ENCODE measurements at places on chromosomes 12 and 14.

GRCh38 chr12:54229624-54230212 lies 40.9 kb upstream of the SMUG1 start:
- DNase-seq = no peak

- no peak for DNase-seq
Observed at GRCh38 chr12:27498761-27499160, 25.2 kb upstream of the PPFIBP1 start.

GRCh38 chr12:32450768-32451167 lies 51.4 kb downstream of the FGD4 start:
- DNase-seq = no peak

DNA sequence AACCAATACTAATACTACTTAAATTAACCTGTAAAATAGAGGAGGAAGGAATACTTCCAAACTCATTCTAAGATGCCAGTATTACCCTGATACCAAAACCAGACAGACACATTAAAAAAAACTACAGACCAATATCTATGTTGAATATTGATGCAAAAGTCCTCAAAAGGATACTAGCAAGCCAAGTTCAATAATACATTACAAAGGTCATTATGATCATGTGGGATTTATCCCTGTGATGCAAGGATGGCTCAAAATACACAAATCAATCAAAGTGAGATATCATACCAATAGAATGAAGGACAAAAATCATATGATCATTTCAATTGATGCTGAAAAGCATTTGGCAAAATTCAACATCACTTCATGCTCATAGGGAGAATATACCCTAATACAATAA lies 97.2 kb upstream of the ATXN7L3B start:
- DNase-seq = no peak

GRCh38 chr14:66530526-66530925 lies 22.6 kb downstream of the GPHN start:
- no peak for DNase-seq

- DNase-seq = no peak
Observed at GRCh38 chr12:67991158-67991557, 1.9 kb downstream of the IFNG-AS1 start.

- DNase-seq = no peak
Observed at GRCh38 chr14:60657456-60658210, 8.4 kb upstream of the SIX1 start.

DNA sequence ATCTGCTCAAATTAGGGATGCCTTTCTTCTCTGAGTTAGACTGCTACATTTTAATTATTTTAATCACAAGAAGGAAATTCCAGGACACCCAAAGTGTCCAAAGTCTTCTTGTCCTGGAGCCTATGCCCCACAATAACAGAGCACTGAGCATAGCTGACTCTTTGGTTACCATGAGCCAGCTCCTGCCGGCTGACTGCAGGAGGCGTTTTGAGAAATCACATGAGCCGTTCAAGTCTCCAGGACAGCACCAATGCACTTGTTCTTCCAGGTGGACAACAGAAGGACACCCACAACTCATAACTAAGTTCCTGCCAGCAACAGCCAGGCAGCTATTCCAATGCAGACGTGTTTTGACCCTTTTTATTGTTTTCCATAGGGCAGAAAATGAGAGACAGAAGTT lies 46.0 kb upstream of the SRSF5 start:
- no peak for DNase-seq

DNA sequence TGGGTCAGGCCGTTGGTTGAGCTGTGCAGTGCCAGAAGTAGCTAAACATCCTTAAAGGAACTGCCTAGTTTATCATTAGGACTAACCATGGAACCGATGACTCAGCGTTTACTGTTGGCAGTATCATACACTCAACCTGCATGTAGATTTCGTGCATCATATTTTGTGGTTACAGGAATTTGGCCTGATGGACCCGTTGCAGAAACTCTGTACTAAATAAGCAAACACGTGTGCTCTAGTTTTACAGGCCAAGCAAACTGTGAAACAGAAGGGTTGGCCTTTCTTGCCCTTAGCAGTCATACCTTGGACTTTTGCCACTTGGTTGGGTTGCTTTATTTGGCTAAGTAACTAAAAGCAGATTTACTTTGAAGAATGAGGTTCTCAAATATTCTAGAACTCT lies 35.6 kb downstream of the DGLUCY start:
- no peak for DNase-seq

DNA sequence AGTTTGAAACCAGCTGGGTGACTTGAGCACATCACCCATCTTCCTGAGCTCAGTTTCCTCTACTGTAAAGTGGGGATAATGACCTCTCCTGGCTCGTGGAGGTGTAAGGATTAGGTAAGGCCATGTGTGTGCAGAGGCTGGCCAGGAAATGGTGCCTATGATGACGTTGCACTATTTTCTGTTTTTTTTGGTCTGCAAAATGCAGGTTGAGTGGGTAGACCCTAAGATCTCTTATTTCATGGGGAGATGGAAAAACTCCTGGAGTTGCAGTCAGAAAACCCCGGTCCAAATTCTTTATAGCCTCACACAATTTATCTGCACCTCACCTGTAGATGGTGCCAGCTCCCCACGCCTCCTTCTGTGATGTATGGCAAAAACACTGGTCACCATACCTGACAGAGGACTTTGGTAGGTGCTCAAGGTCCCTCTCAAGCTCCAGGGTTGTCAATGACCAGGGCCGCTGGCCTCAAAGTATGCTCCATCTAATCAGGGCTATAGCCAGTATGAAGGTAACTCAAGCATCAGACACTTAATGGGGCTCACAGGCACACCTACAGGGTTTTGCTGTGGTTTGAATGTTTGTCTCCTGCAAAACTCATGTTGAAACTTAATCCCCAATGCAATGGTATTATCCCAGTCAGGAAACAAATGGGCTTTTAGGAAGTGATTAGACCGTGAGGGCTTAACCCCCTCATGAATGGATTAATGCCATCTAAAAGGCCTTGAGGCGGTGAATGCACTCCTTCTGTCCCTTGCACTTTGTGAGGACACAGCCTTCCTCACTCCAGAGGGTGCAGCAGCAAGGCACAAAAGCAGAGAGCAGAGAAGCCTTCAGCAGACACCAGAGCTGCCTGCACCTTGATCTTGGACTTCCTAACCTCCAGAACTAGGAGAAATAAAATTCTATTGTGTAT lies 17.6 kb downstream of the C14orf132 start:
- DNase-seq = no peak

DNA sequence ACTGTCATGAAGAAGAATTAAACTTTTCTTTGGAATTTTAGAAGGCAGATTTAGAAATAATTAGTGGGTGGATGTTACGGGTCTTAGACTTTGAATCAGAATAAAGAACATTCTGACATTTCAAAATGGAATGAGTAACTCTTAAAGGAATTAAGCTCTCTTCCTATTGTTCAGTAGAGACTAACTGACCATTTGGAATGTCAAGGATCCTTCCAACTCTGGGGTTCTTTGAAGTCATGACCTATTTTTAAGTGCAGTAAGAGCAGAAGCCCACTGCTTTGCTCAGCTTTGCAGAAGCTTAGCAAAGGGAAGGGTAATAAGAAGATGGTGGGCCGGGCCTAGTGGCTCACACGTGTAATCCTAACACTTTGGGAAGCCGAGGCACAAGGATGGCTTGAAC lies 4.0 kb downstream of the CHURC1 start:
- no peak for DNase-seq

- DNase-seq = no peak
Observed at GRCh38 chr14:76754586-76754985, 6.7 kb upstream of the VASH1 start.

DNA sequence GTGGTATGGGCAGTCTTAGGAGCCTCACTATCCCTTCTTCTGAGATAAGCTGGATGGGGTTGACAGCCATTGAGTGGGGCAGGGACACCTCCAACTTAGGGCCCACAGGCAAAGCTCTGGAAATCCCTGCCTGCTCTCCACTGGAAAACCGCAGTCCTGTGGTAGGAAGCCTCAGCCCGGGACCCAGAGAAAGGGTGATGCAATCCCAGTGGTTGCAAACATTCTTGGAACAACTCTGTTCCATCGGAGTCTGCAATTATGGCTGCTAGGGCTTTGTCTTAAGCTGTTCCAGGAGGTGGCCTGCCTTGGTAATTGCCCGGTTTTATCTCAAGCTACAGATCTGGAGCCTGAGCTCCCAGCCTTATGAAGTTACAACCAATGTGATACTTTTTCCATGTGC lies 133.4 kb downstream of the DICER1 start:
- DNase-seq = no peak

GRCh38 chr12:25993901-25994651 lies 35.6 kb downstream of the RASSF8 start:
- DNase-seq = no peak

DNA sequence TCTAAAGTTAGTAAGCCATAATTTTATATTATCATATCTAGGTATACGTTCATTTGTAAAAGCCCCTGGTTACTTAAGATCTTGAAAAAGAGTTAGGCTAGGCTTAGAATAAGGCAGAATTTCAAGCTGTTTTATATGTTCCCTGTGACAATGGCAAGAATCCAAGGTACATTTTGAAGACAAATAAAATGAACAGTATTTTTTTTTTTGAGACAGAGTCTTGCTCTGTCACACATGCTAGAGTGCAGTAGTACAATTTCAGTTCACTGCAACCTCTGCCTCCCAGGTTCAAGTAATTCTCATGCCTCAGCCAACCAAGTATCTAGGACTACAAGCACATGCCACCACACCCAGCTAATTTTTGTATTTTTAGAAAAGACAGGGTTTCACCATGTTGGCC lies 139.2 kb downstream of the DUSP6 start:
- DNase-seq = no peak

- DNase-seq = no peak
Observed at GRCh38 chr12:148676-149416, 65.1 kb downstream of the SLC6A12 start.

DNA sequence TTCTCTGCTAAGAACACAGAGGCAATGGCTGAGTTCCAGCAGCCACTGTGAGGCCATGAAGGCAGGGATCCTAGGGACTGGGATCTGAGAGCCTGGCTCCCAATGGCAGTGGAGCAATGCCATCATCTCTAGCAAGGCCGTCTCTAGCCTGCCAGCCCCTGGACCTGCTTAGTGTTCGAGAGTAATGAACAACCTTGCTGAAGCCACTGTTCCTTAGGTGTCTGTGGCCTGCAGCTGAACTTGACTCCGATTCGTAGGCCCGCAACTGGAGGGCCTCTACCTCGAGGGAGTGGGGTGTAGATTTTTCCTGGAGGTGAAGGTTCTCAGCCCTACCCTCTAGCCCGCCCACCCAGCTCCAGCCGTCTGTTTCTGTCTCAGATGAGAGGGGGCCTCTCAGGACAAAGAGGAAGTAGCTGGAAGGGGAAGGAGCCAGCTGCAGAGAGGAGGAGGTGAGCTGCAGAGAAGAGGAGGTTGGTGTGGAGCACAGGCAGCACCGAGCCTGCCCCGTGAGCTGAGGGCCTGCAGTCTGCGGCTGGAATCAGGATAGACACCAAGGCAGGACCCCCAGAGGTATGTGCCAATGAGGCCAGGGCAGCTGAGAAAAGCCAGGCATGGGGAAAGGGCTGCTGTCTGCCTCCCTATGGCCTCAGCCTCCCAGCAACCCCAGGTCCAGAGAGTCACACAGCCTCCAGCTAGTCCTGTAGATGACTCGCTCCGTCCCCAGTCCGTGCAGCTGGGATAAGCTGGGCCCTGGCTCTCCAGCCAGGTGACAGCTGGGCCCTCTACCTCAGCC lies at the start of gene PLD4:
TSS of gene PLD4 (plus strand) at position 459 of the 793 bp plus-strand sequence. CDS start 2,262 bp downstream, outside the sequence.
- DNase-seq = no peak

GRCh38 chr12:14961466-14962152 lies at the start of gene ARHGDIB:
Gene ARHGDIB (minus strand): TSS chr12:14961601. CDS start chr12:14950712, 10,889 bp downstream.
- DNase-seq = peak; percentile 50

- no peak for DNase-seq
Observed at GRCh38 chr12:72390146-72390545, 118.0 kb downstream of the TRHDE start.

DNA sequence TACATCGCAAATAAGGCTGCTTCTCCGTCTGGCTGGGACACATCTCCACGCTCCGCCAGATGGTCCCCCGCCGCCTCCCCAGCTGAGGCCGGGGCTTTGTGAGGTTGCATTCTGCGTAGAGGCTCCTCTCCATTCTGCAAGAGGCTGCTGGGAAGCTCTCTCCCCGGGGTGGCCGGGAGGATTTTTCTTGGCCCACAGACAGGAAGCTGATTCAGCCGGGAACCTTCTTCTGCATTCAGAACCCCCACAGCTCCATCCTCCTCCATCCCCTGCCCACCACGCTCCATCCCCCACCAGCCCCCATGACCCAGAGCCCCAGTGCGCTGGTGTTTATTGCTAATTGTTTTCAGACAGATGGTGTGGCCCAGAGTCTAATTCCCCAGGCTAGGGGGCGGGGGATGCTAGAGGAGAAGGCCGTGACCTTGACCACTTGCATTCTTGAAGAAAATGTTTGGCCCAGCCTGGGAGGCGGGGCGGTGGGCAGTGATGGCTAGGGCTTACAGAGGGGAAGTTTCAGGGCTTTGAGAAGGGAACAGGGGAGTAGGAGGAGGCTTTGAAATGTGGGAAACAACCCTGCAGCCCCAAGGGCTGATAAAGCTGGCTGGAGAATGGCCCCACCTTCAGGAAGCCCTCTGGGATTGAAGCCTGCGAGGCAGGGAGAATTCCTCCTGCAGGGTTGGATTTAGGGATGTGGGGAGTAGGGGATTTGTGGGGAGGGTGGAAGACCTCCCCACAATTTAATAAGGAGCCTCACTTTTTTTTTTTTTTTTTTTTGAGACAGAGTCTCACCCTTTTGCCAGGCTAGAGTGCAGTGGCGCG lies 88.5 kb upstream of the NCOR2 start:
- no peak for DNase-seq

DNA sequence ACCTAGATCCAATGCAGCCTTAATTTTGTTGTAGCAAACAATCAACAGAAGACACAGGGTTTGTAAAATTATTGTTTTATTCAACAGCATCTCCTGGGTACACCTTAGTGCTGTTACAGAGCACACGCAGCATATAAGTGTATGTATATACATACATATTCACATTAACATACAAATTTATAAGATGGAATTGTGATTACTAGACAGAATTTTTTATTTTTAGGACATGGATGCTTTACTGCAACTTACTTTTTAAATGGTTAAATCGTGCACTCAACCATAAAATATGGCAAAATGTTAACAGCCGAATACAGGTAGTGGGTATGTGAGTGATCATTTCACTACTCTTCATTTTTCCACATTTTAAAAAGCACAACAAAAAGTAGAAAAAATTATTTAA lies 16.6 kb downstream of the HEATR5A start:
- DNase-seq = no peak

DNA sequence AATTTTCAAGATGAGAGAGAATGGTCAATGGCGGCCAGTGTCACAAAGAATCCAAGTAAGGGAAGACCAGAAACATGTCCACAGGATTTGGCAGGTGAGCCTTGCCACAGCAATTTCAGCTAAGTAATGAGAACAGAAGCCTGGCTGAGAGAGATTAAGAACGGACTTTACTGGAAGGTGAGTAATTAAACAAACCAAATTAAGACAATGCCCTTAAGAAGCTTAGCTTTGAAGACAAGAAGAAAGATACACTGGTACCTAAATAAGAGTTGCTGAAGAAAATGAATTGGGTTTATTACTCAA lies 145.4 kb upstream of the PLEKHG7 start:
- DNase-seq = no peak

GRCh38 chr12:96424601-96425000 lies 24.4 kb upstream of the CDK17 start:
- DNase-seq = no peak
